ENCODE measurements at places on chromosomes 3 and 15. TPM values are rescaled to one million over a fixed set of nuclear protein-coding genes. Genes with fewer than 3 reads are reported as not detected.

Gene ZCWPW2
- 6.4 TPM for total RNA-seq

Gene CHL1
- 42.1 TPM for total RNA-seq

- H3K36me3 ChIP-seq, result no peaks in the 10 kb centered on the region
- no peak overlapping the region for H3K4me3 ChIP-seq
- no peak for DNase-seq
- no peaks in the 10 kb centered on the region for H3K4me1 ChIP-seq
Measured at GRCh38 chr15:89543389-89543788, 31.9 kb upstream of the TICRR start.

GRCh38 chr3:71779674-71780377 lies 5.1 kb downstream of the PROK2 start:
- peaks cover 25% of the 10 kb centered on the region for H3K27me3 ChIP-seq
- no peak overlapping the region for H3K4me3 ChIP-seq
- H3K36me3 ChIP-seq, result no peaks in the 10 kb centered on the region
- DNase-seq, result no peak
- peaks cover 9% of the 10 kb centered on the region for H3K4me1 ChIP-seq

DNA sequence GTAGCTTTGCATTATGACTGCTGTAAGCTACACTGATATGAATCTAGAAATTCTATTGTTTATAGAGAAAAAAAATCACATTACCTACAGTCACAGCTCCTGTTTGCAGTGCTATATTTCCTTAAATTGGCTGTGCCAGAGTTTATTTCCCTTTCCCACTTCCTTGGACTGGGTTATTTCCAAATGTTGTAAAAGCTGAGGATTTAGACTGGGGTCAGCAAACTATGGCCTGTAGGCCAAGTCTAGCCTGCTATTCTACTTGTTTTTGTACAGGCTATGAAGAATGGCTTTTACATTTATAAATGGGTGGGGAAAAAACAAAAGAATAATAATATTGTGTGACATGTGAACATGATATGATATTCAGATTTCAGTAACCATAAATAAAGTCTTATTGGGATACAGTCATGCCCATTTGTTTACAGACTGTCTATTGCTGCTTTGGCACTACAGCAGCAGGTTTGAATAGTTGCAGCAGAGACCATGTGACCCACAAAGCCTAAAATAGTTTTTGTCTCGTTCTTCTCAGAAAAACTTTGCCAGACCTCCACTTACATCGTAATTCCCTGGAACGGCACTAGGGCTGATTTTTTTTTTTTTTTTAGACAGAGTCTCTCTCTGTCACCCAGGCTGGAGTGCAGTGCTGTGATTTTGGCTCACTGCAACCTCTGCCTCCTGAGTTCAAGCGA lies 7.8 kb downstream of the GLDN start:
- H3K4me1 ChIP-seq, result peaks cover 14% of the 10 kb centered on the region
- H3K4me3 ChIP-seq, result no peak overlapping the region
- no peaks in the 10 kb centered on the region for H3K36me3 ChIP-seq

DNA sequence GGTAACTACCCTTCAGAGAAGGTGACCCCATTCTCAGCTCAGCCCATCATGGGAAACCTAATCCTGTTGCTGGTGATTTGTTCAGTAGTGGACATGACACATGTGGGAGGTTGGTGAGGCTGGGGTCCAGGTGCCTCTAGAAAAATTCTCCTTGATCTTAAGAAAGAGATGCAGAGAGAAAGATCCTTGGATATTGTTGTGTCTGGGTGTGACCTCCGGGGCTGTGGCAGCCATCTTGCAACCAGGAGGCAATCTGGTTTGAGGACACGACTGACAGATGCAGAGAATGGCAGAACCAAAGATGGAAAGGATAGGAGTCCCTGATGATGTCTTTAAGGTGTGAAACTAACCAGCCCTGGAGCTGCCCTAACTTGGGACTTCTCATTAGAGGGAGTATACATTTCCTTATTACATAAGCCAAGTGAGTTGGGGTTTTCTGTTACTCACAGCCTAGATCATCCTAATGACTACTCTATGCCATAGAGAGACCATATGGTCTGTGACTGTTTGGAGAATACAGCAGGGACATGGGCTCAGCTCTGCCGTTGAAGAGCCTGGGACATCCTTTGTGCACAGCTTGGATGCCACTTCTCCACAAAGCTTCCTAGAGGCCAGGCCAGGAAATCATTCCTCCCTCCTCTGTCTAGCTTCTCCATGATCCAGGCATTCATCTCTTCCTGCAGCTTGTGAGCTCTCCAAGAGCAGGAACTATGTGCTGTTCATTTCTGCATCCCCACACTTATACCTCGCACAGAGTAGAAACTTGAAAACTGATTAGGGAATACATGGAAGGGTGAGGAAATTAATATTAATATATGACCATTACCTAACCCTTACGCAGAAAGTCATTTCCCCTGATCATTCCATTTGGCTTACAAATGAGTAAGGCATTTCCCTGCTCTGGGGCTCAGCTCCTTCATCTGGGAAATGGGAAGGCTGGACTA lies 45.9 kb downstream of the HRH1 start:
- H3K4me3 ChIP-seq, result no peak overlapping the region
- no peaks in the 10 kb centered on the region for H3K36me3 ChIP-seq
- H3K27me3 ChIP-seq, result no peaks in the 10 kb centered on the region
- peak overlapping the region; percentile 18 for H3K27ac ChIP-seq
- no peak for DNase-seq
- H3K4me1 ChIP-seq, result peaks cover 57% of the 10 kb centered on the region

GRCh38 chr3:177606891-177607290 lies 409.6 kb upstream of the TBL1XR1 start:
- no peaks in the 10 kb centered on the region for H3K4me1 ChIP-seq

- no peak for DNase-seq
- H3K36me3 ChIP-seq, result no peaks in the 10 kb centered on the region
- no peaks in the 10 kb centered on the region for H3K4me1 ChIP-seq
- no peak overlapping the region for H3K27ac ChIP-seq
- no peaks in the 10 kb centered on the region for H3K27me3 ChIP-seq
Measured at GRCh38 chr3:117084277-117084676, 374.7 kb downstream of the TUSC7 start.

DNA sequence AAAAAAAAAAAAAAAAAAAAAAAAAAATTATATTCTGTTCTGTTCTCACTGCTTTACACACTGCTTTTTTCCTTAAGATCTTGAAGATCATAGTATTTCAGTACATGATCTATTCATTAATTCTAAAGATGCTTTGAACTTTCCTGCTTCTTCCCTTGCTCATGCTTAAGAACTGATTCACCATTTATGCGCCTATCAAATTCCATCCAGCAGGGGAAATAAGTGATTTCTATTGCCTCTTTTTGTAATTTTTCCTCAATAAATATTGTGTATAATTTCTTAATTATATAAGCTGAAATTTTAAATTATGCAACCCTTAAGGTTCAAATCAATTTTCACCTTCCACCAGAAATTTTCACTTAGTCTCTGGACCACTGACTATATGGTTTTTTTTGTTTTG lies 10.6 kb downstream of the DENND6A start:
- DNase-seq, result no peak
- H3K27ac ChIP-seq, result no peak overlapping the region
- no peaks in the 10 kb centered on the region for H3K4me1 ChIP-seq

DNA sequence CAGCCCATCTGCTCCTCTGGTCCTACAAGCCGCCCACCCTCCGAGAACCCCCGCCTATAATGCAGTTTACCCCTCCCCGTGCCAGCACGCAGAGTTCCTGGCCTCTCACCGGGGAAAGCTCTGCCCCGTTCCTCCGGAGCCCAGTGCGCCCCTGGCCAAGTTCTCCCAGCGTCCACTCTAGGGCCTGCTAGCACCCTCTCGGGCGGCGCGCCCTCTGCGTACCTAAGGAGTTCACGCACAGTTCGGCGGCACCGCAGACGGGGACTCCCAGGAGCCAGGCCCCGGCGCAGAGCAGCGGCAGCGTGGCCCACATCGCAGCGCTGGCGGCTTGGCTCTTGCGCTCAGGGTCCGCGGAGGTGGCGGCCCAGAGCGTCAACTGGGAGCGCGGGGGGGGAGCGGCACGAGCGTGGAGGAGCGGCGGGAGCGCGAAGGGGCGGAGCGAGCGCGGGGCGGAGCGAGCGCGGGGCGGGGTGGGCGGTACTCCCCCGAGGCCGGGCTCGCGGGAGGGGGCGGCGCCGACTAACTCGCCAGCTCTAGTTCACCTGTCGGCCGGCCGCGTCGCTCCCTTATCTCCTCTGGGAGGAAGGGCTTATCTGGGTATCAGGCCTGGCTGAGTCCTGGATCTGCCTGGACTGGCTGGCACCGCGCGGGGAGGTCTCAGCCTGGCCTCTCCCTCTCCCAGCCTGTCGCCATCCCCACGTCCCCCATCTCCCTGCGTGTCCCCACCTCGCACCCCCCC lies at the start of gene CTSH:
Gene CTSH, minus strand, starts transcription at position 378 of the 739 bp plus-strand sequence. Its CDS starts 65 bp downstream, at position 313.
- H3K36me3 ChIP-seq, result no peaks in the 10 kb centered on the region
- DNase-seq, result peak; percentile 87
- H3K27ac ChIP-seq, result peak within 1 kb of the TSS; percentile 62
- peaks cover 14% of the 10 kb centered on the region for H3K4me1 ChIP-seq

- H3K4me3 ChIP-seq, result no peak overlapping the region
- H3K27me3 ChIP-seq, result no peaks in the 10 kb centered on the region
- no peak overlapping the region for H3K27ac ChIP-seq
- no peak for DNase-seq
Measured at GRCh38 chr15:38111070-38111469, 141.6 kb upstream of the SPRED1 start.

- no peak overlapping the region for H3K27ac ChIP-seq
- H3K4me1 ChIP-seq, result no peaks in the 10 kb centered on the region
- peaks cover 34% of the 10 kb centered on the region for H3K36me3 ChIP-seq
- H3K27me3 ChIP-seq, result no peaks in the 10 kb centered on the region
- no peak for DNase-seq
Measured at GRCh38 chr15:40776537-40777141, 6.9 kb downstream of the C15orf62 start.

GRCh38 chr3:4043867-4044575 lies 244.8 kb downstream of the LRRN1 start:
- no peaks in the 10 kb centered on the region for H3K27me3 ChIP-seq
- H3K27ac ChIP-seq, result no peak overlapping the region
- H3K4me3 ChIP-seq, result no peak overlapping the region

DNA sequence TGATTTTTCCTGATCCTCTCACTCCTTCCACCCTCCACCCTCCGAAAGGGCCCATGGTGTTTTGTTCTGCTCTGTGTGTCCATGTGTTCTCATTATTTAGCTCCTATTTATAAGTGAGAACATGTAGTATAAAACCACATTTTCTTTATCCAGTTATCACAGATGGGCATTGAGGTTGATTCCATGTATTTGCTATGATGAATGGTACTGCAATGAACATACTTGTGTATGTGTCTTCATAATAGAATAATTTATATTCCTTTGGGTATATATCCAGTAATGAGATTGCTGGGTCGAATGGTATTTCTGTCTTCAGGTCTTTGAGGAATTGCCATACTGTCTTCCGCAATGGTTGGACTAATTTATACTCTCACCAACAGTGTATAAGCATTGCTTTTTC lies 126.0 kb downstream of the IMPG2 start:
- no peaks in the 10 kb centered on the region for H3K36me3 ChIP-seq
- no peak overlapping the region for H3K4me3 ChIP-seq
- no peak for DNase-seq
- no peak overlapping the region for H3K27ac ChIP-seq

DNA sequence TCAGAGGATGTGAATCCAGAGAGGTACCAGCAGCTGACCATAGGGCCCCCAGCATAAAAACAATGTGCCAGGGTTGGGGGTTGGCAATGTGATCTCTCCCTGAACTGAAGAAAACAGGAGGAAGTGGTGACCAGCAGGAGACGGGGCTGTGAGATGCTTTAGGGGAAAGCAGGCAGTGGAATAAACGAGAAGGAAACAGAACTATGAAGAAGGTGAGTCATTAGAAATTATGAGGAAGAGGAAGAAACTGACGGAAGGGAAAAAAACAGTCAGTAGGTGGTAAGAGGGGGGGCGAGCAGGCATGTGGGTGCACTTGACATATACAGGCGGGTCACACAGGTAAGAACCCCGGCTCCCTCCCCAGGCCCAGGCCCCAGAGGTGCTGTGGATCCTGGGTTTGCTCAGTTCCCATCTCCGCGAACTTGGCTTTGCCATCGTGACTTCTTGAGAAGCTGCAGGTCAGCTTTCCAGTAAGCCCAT lies 42.2 kb upstream of the B3GNT5 start:
- H3K4me1 ChIP-seq, result no peaks in the 10 kb centered on the region
- H3K36me3 ChIP-seq, result no peaks in the 10 kb centered on the region
- no peak for DNase-seq
- no peaks in the 10 kb centered on the region for H3K27me3 ChIP-seq
- H3K27ac ChIP-seq, result no peak overlapping the region

- peak overlapping the region; percentile 94 for H3K4me3 ChIP-seq
- no peaks in the 10 kb centered on the region for H3K36me3 ChIP-seq
- peaks cover 28% of the 10 kb centered on the region for H3K4me1 ChIP-seq
- H3K27me3 ChIP-seq, result no peaks in the 10 kb centered on the region
Measured at GRCh38 chr3:179321668-179322285, 1.1 kb upstream of the ZNF639 start.

GRCh38 chr3:180290300-180290699 lies 253.6 kb upstream of the PEX5L start:
- no peak overlapping the region for H3K27ac ChIP-seq
- no peak for DNase-seq
- H3K4me3 ChIP-seq, result no peak overlapping the region
- H3K4me1 ChIP-seq, result no peaks in the 10 kb centered on the region
- no peaks in the 10 kb centered on the region for H3K27me3 ChIP-seq
- no peaks in the 10 kb centered on the region for H3K36me3 ChIP-seq

DNA sequence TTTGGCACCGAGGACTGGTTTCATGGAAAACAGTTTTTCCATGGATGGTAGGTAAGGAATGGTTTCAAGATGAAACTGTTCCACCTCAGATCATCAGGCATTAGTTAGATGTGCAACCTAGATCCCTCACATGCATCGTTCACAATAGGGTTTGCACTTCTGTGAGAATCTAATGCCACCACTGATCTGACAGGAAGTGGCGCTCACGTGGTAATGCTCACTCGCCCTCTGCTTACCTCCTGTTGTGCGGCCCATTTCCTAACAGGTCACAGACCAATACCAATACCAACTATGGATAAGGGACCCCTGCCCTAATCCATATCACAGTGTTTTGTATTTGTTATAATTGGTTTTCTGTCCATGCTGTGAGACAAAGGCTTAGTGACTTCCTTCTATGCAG lies 58.9 kb downstream of the SLMAP start:
- H3K4me1 ChIP-seq, result no peaks in the 10 kb centered on the region
- no peak for DNase-seq
- no peak overlapping the region for H3K27ac ChIP-seq

DNA sequence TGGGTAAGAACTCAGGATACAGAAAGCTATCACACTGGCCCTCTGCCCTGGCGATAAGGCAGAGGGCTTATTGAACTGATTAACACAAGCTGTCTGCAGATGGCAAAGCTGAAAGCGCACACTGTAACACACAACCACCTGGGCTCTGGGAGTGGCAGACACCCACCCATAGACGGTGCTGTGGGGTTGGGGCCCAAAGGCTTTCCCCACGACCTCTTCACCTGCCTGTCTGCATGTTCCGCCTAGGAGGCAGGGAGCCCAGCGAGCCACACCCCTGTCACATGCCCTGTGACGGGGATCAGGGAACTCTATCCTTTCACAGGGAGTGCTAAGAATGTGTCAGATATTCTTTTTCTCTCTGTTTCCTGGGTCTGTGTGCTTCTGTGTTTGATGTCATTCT lies 12.1 kb upstream of the TFG start:
- H3K27ac ChIP-seq, result no peak overlapping the region
- no peaks in the 10 kb centered on the region for H3K27me3 ChIP-seq
- H3K4me1 ChIP-seq, result no peaks in the 10 kb centered on the region
- H3K36me3 ChIP-seq, result no peaks in the 10 kb centered on the region
- no peak for DNase-seq

- H3K4me1 ChIP-seq, result peaks cover 56% of the 10 kb centered on the region
- H3K36me3 ChIP-seq, result no peaks in the 10 kb centered on the region
- H3K27me3 ChIP-seq, result no peaks in the 10 kb centered on the region
- peak overlapping the region; percentile 85 for H3K27ac ChIP-seq
- H3K4me3 ChIP-seq, result no peak overlapping the region
- no peak for DNase-seq
Measured at GRCh38 chr3:127777332-127777731, 45.0 kb downstream of the MGLL start.
